ENCODE measurements at places on chromosomes 3 and 15.

DNA sequence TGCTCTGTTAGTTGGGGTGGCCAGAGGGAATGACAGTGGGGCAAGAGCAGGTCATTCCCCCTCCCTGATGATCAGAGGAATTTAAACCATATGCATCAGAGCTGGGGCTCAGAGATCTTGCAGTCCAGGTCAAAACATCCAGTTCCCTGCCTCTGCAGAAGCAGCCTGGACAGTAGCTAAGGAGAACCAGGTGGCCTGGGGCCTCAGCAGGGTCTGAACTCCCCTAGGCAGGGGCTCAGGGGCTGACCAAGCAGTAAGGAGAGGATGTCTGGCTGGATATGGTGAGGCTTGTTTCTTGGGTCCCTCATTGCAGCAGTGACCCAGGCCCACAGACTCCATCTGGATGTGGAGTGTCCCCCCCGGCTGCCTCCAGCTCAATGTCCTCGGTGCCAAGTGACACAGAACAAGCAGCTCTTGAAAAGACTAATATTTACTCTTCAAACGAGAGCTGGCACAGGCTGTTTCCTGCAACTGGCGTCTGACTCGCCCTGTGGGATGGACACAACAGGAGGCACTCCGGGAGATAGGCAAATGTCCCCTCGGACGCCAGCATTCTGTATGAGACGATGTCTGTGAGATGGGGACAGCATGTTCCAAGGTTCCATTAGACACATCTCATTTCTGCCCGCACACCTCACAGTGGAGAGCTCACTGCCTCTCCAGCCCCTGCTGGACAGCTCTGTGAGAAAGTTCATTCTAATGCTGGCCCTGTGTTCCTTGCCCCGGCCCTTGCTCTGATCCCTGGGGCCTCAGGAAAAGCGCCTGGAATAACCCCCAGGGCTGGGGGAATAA, 37.1 kb downstream of the SEC22C start:
- no peaks in the 10 kb centered on the region for H3K27me3 ChIP-seq
- no peaks in the 10 kb centered on the region for H3K4me1 ChIP-seq
- no peaks in the 10 kb centered on the region for H3K36me3 ChIP-seq
- DNase-seq: no peak
- H3K4me3 ChIP-seq: no peak overlapping the region

DNA sequence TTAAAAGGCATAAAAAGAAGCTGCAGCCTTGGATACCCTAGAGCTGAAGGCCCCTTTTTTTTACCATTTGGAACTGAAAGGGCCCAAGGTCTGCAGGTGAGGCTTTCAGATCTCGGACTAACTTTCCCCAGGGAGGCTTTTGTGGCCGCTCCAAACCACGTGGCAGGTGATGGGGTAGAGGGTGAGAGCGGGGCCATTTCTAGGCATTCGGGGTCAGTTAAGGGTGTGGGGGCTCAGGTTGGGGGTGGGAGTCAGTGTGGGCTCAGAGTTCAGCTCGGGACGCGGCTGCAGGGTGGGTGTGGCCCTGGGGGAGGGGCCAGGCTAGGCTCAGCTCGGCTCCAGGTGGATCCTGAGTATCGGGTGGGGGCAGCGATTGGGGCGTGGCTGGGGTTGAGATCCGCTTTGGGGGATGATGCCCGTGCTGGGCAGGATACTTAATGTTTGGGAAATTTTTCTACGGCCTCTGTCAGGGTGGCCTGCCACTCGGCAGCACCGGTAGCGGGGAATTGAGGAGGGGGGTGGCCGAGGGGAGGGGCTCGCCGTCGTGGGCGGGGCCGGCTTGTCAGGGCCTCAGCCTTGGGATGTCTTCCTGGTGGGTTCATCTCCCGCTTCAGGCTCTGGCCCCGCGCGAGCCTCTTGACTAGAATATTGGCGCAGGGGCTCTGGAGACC, 2.5 kb downstream of the KLF13 start:
- H3K27me3 ChIP-seq: no peaks in the 10 kb centered on the region
- no peaks in the 10 kb centered on the region for H3K36me3 ChIP-seq
- H3K4me3 ChIP-seq: peak overlapping the region; percentile 66
- H3K4me1 ChIP-seq: peaks cover 3% of the 10 kb centered on the region

- DNase-seq: no peak
- H3K27ac ChIP-seq: no peak overlapping the region
- no peak overlapping the region for H3K4me3 ChIP-seq
- H3K4me1 ChIP-seq: no peaks in the 10 kb centered on the region
Measured at GRCh38 chr15:72313448-72313840, 6.5 kb downstream of the CELF6 start.

DNA sequence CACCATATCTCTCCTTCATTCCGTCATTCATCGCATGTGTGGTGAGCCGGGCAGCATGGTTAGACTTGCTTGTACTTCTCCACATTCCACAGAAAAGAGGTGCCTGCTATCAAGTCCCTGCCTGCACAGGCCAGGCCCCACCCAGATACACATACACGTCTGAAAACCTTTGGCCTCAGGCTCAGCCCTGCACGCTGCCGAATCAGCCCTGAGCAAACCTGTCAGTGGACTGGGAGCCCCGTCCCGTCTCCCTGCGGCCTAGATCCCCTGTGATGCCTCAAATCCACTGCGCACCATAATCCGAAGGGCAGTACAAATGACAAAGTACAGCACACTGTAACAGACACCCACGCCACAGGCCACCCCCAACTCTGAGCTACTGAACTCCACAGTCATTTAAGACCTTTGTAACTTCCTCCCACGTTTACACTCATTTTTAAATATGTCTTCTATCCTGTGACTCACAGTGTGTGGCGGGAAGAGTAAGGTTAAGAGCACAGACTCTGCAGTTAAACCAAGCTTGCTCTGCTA, 67.1 kb downstream of the MB21D2 start:
- H3K27me3 ChIP-seq: no peaks in the 10 kb centered on the region
- no peaks in the 10 kb centered on the region for H3K36me3 ChIP-seq
- H3K27ac ChIP-seq: no peak overlapping the region
- H3K4me1 ChIP-seq: peaks cover 2% of the 10 kb centered on the region

DNA sequence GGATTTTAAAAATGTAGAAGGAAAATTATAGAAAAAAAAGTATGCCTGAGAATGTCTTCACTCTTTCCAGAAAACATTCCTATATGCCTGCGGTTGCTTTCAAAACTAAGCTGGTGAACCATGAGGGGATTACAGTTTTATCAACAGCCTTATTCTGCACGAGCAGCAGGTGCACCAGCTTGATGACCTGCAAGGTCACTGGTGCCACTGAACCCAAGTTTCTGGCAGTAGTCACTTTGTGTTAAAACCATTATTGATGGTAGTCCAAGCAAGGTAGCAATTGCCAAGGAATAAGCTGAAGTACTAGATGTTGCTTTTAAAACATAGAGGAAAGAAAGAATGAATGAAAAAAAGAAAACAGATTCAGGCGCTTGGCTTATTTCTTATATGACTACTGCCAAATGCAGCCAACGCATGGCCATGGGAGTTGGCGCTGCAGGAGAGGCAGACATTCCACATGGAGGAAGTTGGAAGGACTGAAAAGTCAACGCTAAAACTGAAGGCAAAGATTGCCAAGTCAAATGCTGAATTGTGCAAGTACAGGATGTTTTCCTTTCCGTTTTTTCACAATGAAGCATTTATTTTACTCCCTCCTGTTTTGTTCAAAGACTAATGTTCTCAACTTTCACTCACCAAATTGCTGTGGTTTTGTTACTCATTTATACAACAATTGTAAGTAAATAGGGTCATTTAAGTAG, 601.4 kb downstream of the CADM2 start:
- H3K27me3 ChIP-seq: no peaks in the 10 kb centered on the region
- no peaks in the 10 kb centered on the region for H3K36me3 ChIP-seq
- H3K4me1 ChIP-seq: no peaks in the 10 kb centered on the region
- no peak for DNase-seq
- H3K4me3 ChIP-seq: no peak overlapping the region

- no peaks in the 10 kb centered on the region for H3K27me3 ChIP-seq
- H3K27ac ChIP-seq: no peak overlapping the region
- H3K4me3 ChIP-seq: no peak overlapping the region
- DNase-seq: no peak
- no peaks in the 10 kb centered on the region for H3K4me1 ChIP-seq
Measured at GRCh38 chr15:50358845-50359244, 3.8 kb upstream of the GABPB1 start.

DNA sequence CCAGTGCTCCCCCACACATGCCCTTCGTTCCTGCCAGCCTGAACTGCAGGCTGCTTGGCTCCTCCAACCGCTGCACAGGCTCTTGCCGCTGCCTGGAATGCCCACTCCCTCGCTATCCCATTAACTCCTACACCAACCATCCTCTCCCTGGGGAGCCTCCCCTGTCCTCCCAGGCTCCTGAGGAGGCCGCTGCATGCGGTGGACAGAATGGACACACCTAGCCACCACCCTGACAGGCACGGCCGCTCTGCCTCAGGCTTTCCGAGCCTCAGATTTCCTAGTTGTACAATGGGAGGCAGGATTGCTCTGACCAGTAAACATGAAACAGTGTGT, 2.3 kb downstream of the PLXNB1 start:
- no peak for DNase-seq
- no peaks in the 10 kb centered on the region for H3K27me3 ChIP-seq
- peaks cover 15% of the 10 kb centered on the region for H3K36me3 ChIP-seq
- peak overlapping the region; percentile 34 for H3K27ac ChIP-seq
- H3K4me1 ChIP-seq: peaks cover 43% of the 10 kb centered on the region
- H3K4me3 ChIP-seq: peak overlapping the region; percentile 85

- no peaks in the 10 kb centered on the region for H3K36me3 ChIP-seq
- H3K27me3 ChIP-seq: peaks cover 92% of the 10 kb centered on the region
- H3K4me3 ChIP-seq: peak overlapping the region; percentile 21
- DNase-seq: no peak
- H3K27ac ChIP-seq: no peak overlapping the region
- peaks cover 29% of the 10 kb centered on the region for H3K4me1 ChIP-seq
Measured at GRCh38 chr3:27715454-27715806, 6.7 kb downstream of the EOMES start.

DNA sequence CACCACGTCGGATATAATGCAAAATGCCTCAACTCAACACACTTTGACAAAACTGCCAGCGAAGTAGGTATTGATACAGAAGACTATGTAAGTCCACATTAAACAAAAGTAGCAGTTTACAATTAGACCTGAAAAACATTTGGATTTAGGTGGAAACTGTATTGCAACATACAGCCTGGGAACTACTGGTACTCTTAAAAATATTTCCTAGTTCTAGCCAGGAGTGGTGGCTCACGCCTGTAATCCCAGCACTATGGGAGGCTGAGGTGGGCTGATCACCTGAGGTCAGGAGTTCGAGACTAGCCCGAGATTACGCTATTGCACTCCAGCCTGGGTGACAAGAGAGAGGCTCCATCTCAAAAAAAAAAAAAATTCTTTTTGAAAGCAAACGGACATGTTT, 246.2 kb downstream of the ZBTB20 start:
- H3K36me3 ChIP-seq: no peaks in the 10 kb centered on the region
- H3K27me3 ChIP-seq: peaks cover 6% of the 10 kb centered on the region
- H3K4me1 ChIP-seq: no peaks in the 10 kb centered on the region
- no peak overlapping the region for H3K4me3 ChIP-seq
- H3K27ac ChIP-seq: no peak overlapping the region

- no peaks in the 10 kb centered on the region for H3K27me3 ChIP-seq
- H3K27ac ChIP-seq: no peak overlapping the region
- H3K36me3 ChIP-seq: no peaks in the 10 kb centered on the region
- H3K4me1 ChIP-seq: peaks cover 3% of the 10 kb centered on the region
- no peak overlapping the region for H3K4me3 ChIP-seq
Measured at GRCh38 chr3:189632242-189632641, 1.1 kb downstream of the TP63 start.

DNA sequence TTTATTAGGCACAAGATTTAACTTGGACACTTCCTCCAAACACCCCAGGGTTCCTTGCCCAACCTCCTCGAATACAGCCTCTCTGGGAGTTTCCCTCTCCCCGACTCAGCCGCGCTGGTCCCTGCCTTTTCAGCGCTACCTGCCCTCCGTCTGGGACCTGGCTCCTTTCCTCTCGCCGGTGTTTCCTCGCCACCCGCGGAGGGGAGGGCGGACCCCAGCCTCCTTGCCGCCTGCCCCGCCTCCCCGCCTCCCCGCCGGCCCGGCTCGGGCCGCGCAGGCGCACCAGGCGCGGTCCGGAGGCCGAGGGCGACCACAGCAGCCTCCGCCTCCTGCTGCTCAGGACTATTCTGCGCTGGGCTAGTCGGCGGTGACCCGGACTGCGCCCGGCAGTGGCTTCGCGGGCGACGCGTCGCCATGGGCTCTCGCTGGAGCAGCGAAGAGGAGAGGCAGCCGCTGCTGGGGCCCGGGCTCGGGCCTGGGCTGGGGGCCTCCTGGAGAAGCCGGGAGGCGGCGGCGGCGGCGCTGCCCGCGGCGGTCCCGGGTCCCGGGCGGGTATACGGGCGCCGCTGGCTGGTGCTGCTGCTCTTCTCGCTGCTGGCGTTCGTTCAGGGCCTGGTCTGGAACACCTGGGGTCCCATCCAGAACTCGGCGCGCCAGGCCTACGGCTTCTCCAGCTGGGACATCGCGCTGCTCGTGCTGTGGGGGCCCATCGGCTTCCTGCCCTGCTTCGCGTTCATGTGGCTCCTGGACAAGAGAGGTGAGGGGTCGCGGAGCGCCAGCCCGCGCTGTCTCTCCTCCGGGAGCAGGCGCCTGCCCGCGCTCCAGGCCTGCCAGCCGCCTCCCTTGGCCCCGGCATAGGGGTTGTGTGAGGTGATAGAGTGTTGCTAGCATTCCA, at the start of gene SLC49A4:
Gene SLC49A4, plus strand, starts transcription at position 291 of the 895 bp plus-strand sequence. Its CDS starts 124 bp downstream, at position 415.
- H3K36me3 ChIP-seq: no peaks in the 10 kb centered on the region
- H3K27ac ChIP-seq: peak within 1 kb of the TSS; percentile 70
- peak within 1 kb of the TSS; percentile 76 for H3K4me3 ChIP-seq
- peaks cover 6% of the 10 kb centered on the region for H3K27me3 ChIP-seq

GRCh38 chr3:121431726-121432517, 113.9 kb downstream of the POLQ start:
- no peak overlapping the region for H3K27ac ChIP-seq
- DNase-seq: no peak
- H3K4me3 ChIP-seq: no peak overlapping the region
- no peaks in the 10 kb centered on the region for H3K27me3 ChIP-seq
- no peaks in the 10 kb centered on the region for H3K4me1 ChIP-seq
- H3K36me3 ChIP-seq: peaks cover 27% of the 10 kb centered on the region

DNA sequence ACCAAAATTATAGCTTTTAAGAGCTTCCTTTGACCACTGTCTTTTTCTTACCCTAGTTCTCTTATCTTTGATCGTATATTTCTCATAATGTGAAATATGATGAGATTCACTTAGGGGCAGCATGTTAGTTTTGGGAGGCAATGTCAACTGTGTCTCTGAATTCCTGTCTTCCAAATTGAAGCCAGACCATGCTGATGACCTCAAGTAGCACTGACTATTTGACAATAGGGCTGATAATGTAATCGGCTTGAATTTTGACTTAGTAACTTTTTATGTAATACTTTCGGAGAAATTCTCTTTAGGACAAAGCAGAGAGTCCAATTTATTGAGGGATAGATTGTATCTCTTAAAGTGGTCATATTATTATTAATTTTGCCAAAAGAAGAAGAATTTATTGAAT, 295.4 kb upstream of the TPRG1 start:
- no peak overlapping the region for H3K4me3 ChIP-seq
- H3K27me3 ChIP-seq: no peaks in the 10 kb centered on the region
- no peaks in the 10 kb centered on the region for H3K36me3 ChIP-seq
- no peak overlapping the region for H3K27ac ChIP-seq
- DNase-seq: no peak

DNA sequence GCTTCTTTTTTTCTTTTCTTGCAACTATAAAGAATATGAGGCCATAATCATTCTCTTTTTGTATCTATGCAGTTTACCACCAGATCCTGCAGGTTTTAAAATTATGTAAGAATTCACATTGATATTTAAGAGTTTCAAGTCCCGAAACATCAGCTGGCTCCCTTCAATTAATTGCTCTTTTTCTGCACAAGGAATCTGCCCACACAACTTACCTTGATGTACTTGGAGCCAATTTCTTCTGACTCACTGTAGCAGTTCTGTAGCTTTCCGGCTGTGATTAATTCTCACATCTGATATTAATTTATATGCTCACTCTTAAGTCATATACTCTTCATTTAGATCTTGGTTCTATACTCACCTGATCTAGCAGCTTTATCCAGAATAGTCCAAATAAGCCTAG, 781.8 kb downstream of the CADM2 start:
- H3K36me3 ChIP-seq: no peaks in the 10 kb centered on the region
- no peaks in the 10 kb centered on the region for H3K27me3 ChIP-seq
- H3K4me3 ChIP-seq: no peak overlapping the region
